ENCODE measurements at places on chromosomes 2 and 18.

DNA sequence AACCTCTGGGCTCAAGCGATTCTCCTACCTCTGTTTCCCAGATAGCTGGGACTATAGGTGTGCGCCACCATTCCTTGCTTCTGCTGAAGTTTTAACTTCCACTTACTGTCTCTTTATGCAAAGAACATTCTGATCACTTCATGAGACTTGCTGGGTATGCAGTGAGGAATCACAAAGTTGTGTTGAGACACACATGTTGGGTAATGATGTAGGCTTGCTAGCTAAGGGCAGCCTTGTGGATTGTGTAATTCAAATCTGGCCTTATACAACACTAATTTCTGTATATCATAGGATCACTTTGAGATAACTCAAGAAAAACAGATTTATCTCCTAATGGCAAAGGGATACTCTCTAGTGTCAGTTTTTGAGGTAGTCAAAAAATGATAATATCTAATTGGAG, 24.2 kb downstream of the XRCC5 start:
- no peak for DNase-seq

- no peak for DNase-seq
These were observed 98.2 kb downstream of the ZNF521 start for GRCh38 chr18:25253779-25254178.

GRCh38 chr2:156474401-156474800, 38.2 kb downstream of the GPD2 start:
- no peak for DNase-seq

DNA sequence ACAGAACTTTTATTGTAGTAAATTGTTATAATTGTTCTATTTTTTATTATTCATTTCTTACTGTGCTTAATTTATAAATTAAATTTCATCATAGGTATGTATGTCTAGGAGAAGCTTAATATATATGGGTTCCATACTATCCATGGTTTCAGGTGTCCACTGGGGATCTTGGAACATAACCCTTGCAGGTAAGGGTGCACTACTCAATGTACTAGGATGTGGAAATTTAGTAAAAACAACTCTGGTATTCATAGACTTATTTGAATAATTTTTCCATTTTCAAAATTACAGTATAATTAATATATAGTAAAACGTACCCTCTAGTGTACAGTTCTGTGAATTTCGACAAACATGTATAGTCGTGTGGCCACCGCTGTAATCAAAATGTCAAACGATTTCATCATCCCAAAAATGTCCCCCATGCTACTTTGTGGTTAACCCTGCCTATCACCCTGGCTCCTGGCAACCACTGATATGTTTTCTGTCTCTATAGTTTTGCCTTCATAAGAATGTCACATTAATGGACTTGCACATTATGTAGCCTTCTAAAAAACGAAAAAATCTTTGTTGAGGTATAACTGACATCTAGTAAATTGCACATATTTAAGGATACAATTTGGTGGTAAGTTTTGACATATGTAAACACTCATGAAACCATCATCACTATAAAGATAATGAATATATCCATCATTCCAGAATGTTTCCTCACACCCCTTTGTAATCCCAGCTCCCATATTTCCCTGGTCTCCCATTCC, 45.7 kb downstream of the ARL5A start:
- DNase-seq: no peak

DNA sequence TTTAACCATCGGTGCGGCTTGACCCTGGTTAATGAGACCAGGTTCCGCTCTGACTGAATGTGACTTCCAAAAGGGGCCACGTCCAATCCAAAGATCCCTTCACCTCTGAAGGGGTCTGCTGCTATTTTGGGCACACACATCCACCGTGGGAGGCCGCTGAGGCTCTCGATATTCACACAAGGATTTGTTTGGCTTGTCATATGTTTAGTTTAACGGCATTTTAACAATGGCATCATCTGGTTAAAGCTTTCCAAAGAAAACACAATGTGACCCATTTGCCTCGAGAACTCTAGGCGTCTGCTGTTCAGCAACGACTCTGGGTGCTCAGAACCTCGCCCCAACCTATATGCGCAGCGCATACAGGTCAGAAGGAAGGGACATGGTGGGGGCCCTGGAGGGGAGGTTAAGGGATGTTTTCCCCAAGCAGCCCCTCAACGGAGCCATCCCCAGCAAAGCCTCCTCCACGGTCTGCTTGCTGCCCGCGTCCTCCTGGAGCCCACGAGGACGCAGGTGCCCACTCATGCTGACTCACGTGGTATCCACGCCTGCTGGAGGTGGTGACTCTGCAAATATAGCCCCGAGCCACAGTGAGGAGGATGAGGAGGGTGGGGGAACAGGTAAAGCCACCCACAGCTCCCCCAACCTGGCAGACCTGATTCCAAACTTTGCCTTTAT, 260.3 kb downstream of the HDAC4 start:
- DNase-seq: no peak

DNA sequence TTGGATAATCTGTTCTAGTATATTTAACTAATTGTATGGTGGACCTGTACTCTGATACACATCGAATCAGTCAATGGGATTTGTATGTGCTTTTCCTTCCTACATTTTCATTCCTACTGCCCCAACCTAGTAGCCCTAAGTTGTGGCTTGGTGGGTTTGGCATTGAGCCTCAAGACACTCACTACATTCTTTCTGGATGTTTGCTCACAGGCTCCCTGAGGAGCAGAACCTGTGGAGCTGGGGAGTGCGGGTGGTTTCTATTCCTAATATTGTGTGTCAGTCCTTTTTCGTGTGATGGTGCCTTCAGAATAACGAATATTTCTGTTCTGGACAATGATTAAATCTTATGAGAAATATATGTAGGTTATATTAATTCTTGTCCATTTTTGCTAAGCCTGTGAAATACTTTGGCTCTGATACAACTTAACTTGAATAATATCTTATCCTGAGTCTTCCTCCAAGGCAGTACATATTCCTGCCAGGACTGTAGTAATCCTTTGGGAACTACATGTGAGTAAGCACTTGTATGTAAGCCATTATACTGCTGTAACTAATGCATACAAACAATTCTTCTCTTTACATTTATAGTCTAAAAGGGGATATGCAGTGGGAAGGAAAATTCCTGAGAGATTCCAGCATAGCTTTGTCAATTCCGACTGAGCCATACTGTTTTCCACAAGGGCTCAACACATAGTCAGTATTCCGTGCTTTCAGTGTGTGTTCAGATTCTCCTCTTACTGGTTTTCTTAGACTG, 150.6 kb downstream of the AGPS start:
- DNase-seq: peak; percentile 33

- DNase-seq: peak; percentile 63
These were observed 15.3 kb downstream of the TM4SF20 start for GRCh38 chr2:227363756-227364155.

GRCh38 chr2:24409700-24410556, 49.6 kb upstream of the ITSN2 start:
- DNase-seq: peak; percentile 82

- no peak for DNase-seq
These were observed 27.9 kb downstream of the CCDC88A start for GRCh38 chr2:55391615-55392242.

GRCh38 chr2:226754821-226755604, 44.6 kb downstream of the IRS1 start:
- no peak for DNase-seq

GRCh38 chr2:160909781-160910242, 250.4 kb upstream of the TANK start:
- no peak for DNase-seq

DNA sequence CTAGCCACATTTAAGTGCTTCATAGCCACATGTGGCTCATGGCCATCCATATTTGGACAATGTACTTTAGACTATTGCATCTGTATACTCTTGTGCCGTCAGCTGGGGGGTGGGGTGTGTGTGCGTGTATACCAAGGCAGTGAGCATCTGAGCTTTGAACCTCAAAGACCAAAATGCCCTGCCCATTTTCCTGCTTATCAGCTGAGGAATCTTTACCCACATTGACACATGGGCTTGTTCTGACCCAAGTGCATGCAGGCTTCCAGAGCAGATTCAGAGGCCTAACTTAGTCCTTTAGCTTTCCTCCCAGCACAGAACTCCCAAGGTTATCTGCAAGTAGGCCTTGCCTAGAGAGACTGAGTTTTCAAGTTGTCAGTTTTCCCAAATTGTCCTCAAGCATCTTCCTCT, 11.1 kb upstream of the MOCOS start:
- no peak for DNase-seq

DNA sequence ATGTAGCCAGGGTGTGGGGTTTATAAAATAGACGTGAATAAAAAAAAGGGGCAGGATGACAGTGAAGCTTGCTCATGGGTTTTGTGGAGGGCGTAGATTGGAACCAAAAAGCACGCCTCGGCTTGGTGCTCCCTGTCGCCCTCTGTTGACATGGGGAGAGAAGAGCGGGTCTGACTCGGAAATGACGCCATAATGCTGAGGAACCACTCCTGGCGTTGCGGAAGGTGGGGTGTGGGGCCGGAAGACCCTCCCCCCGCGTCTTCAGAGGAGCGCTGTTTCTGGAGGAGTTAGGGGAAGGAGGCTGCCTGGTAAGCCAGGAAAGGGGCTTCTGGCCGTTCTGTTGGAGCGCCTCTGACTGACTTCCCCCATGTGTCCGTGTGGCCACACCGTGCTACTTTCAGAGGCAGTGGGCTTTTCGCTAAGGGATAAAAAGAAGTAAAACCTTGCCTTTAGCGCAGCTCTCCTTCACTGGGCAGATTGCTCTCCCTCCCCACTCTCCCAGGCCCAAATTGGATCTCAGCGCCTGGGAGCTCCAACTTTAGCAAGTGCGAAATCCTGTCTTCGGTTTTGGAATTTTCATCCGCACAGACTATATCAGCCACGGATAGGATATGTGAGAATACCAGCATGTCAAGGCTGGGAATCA, 42.8 kb downstream of the PLEKHA3 start:
- peak; percentile 81 for DNase-seq

DNA sequence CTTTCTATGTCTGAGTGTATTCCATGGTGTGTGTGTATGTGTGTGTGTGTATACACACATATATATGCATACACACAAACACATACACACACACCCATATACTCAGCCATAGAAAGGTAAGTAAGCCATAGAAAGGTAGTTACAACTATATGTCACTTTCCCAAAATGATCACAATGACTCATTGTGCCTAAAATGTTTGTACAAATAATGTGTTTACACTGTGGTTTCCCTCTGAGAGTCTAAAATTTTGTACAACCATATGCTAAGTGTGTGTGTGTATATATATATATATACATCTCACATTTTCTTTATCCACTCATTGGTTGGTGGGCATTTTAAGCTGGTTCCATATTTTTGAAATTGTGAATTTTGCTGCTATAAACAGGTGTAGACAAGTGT, 55.3 kb upstream of the CSRNP3 start:
- DNase-seq: no peak

DNA sequence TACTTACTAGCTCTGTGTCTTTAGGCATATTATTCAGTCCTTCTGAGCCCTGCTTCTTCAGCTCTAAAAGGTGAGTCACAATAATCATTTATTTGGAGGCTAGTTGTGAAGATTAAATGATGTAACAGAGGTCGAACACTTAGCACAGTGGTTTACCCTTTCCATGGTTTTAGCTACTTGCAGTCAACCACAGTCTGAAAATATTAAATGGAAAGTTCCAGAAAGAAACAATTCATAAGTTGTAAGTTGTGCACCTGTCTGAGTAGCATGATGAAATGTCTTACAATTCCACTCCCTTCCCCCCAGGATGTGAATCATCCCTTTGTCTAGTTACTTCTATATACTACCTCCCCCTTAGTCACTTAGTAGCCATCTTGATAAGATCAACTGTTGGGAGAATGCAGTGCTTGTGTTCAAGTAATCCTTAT, 217.6 kb upstream of the THUMPD2 start:
- no peak for DNase-seq

GRCh38 chr18:23689031-23689615, at the start of gene LAMA3:
Gene LAMA3 (plus strand): TSS chr18:23689453. CDS start chr18:23689684, 231 bp downstream.
- no peak for DNase-seq

DNA sequence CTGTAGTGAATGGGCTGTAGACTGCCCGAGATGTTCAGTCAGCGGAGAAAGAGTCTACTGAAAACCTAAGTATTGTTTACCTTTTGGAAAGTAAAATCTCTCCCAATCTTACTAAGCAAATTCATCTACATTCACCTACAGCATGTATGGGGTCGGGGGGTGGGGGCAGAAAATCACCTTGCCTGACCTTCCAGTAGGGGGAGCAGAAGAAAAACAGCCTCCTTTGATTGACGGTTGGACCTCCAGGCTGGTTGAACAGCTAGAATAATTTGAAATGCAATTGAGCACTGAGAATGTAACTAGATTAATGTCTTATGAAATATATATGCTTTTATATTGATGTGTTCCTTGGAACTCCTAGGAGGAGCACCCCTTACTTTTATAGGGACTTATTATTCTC, 10.0 kb downstream of the LRATD1 start:
- DNase-seq: no peak

- no peak for DNase-seq
These were observed 274.9 kb upstream of the LRRTM4 start for GRCh38 chr2:77797088-77797487.

DNA sequence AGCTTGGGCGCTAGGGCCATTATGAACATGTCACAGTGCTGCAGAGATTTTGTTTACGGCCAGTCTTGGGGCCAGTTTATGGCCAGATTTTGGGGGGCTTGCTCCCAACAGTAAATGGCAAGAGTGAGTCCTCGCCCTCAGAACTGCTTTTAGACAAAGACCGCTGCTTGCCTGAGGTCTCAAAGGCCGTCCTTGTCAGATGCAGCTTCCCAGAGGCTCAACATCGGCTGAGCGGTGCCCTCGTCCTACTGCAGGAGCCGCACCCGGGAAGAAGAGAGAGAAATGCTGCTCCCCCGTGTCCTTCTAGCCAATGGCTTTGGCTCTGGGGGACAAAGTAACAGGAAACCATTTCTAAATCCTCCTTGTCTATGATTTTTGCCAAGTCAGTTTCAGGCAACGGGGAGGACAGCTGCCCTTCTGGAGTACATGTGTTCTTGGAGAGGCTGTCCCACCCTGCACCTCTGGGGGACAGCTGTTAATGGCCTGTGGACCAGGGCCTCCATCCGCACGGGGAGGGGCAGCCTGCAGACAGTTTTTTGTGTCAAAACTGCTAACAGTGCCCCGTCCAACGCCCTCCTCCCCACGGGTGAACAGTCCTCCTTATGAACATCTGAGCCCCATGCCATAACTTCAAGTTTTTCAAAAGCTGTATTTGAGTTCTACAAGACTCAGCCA, 66.1 kb downstream of the C18orf63 start:
- DNase-seq: no peak

GRCh38 chr2:234293973-234294372, 202.9 kb downstream of the ARL4C start:
- no peak for DNase-seq
